ENCODE measurements at places on chromosomes 2 and 18.

DNA sequence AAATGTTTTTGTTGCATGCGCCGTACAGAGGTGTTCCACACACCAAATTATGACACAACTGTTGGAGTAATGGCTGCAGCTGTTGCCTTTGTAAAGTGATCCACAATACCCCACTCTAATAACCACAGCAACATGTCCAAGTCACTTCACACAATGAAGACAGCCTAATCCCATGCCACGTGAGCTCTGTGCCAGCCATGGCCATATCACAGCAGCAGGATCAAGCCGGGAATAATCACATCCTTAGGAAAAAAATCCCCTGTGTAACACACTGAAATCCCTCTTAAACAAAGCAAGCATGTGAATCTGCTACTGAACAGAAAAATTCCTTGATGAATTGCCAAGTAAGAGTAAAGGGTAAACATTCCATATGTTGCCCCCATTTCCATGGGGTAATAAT lies 179.5 kb upstream of the PARD3B start:
- no peak for DNase-seq

DNA sequence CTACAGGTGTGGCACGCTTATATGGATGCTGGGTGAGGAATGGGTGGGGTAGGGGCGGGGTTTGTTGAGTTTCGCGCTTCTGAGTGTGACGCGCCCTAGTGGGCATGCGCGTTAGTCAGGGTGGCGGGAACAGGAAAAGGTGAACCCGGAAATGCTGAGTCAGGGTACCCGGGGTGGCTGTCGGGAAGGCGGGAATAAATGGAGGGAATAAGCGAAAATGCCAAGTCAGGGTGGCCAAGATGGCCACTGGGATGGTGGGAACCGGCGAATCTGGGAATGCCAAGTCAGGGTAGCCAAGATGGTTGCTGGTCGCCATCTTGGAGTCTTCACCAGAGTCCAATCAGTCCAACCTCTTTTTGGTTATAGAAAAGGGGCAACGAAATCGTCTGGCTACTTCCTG lies 585.0 kb downstream of the SUCLG1 start:
- no peak for DNase-seq

DNA sequence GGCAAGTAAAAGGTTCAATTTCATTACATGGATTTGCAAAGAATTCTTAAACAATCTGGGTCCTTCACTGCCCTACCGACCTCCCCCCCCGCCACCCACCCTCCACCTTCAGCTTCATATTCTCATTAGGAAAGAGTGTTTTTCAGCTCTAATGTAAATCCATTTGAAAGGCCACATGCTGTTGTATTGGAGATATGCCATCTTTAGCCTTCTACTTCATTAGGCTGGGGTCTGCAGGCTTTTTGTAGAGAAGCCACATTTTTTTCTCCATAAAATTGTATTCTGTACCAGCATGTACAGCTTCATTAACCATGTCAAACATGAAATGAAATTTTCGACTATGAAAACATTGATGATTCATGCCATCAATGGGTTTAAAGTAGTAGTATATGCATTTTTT lies 42.8 kb upstream of the THUMPD2 start:
- DNase-seq = no peak

- DNase-seq = no peak
Measured at GRCh38 chr2:13332060-13332459, 615.3 kb downstream of the TRIB2 start.

DNA sequence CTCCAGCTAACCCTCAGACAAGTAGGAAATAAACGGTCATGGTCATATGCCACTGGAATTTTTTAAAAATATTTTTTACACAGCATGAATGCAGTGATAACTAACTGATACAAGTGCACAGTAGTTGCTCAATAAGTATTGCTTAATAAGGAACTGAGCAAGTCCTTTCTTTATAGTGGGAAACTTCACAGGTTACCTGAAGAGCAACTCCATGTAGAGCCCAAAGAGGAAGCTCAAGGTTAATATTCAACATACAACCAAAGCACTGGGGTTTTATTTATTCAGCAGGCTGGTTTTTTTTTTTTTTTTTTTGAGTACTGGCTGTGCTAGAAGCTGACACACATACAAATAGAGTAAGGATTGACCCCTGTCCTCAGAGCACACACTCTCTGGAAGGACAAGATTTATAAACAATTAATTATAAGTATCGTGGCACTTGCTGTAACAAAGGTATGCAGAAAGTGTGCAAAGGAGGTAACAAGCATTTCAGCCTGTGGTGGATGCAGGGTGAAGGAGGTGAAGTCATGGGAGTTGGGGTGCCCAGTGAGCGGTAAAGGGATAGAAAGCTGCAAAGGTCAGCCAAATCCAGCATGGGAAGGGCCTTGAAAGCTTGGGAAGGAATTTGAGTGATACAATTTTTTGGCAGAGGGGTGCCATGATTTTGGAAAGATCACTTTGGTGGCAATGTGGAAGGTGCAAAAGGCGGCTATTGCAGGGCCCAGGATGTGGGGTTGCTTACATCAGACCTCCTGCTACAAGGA lies 52.7 kb downstream of the ATOH8 start:
- no peak for DNase-seq

DNA sequence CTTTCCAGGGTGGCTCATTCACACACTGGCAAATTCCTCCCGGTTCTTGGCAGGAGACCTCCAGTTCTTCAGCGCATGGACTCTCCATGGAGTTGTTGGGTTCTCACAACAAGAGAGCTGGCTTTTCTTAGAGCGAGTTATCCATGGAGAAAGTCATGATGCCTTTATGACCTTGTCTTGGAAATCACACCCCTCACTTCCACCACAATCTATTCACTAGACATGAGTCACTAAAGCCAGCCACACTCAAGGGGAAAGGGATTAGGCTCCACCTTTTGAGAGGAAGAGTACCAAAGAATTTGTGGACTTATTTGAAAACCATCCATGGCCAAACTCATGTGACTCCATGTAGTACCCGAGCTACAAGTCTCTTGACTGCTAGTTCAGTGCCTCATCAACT lies 160.5 kb downstream of the SETBP1 start:
- no peak for DNase-seq

DNA sequence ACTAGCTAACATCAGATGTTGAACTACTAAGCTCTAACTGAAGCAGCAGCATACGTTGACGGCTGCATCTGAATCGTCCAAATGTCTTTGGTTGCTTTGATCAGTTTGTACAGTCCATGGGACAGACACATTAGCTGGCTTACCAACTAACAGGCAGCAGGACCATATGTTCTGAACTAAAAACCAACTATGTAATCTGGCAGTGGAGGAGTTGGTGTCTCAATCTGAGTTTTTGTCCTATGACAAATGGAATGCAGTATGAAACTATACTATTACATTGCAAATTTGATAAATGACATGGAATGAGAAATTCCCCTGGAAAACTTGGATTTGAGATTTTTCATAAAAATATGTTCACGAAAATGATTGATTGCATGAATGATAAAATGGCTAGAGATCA lies 79.5 kb downstream of the EPHA4 start:
- DNase-seq = no peak

GRCh38 chr2:98065808-98066207 lies 21.2 kb upstream of the VWA3B start:
- DNase-seq = no peak

- DNase-seq = no peak
Measured at GRCh38 chr2:54840559-54841468, 117.4 kb downstream of the EML6 start.

- DNase-seq = no peak
Measured at GRCh38 chr2:191488135-191488534, 189.8 kb upstream of the NABP1 start.

GRCh38 chr18:22558945-22559385 lies 141.2 kb upstream of the CTAGE1 start:
- DNase-seq = no peak

DNA sequence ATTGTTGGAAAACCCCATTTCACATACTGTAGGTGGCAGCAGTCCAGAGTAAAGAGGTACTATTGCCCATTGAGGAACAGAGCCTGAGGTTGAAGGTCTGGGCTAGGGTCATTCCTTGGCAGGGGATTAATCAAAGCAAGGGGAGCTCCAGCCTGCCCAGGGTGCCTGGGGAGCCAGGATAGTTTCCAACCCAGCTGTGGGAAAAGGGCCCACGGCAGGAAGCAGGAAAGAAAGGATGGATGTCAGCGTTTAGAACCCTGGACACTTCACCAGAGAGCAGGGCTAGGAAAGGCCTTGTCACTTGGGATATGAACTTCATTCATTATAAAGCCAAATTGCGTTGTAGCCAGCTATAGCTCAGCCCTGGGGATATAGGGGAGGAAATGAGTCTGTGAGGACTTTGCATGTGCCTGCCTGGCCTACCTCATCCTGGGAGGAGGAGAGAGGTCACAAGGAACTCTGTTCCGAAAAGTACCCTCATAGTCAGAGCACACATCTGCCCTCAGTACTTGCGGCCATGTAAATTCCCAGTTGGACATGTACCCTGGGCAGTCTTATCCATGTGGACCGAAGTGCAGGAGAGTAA lies 140.2 kb upstream of the COPS8 start:
- no peak for DNase-seq

- no peak for DNase-seq
Measured at GRCh38 chr2:113967272-113967671, 77.4 kb downstream of the ACTR3 start.

DNA sequence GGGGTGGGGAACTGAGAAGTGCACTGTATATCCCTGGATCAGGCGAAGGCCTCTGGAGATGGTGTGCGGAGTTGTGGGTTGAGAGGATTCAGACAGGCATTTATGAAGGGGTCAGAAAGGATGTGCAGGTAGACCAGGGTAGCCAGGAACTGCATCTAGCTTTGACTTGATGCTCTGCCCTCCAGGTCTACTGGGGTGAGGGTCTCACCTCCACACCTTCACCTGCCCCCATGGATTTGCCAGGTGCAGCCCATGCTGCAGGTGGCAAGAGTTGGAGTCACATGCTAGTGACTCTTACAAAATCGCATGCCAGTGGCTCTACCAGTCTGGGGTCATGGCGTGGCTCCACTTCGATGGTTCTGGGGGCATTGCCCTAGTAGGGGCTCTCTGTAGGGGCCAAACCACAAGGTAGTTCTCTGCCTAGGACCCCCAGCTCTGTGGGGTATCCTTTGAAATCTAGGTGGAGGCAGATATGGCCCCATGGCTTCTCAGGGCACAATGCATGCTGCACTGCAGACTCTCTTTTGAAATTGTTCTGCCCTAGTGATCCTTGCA lies 18.9 kb upstream of the KCNF1 start:
- DNase-seq = no peak

DNA sequence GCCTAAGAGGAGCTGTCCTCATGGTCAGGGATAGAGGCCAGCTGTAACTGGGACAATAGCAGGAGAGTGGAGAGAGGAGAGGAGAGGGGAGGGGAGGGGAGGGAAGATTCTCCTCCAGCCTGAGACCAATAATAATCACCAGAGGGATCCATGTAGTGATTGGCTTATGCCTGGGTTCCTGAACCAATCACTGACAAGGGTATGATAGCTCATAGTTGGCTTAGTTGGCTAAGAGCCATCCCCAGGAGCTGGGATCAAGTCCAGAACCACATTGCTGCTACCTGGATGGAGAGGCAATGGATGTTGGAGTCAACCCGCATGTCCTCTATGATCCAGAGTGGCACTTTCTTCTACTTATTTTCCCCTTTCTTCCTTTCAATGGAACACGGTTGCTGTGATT lies 7.7 kb upstream of the ST8SIA5 start:
- DNase-seq = no peak

GRCh38 chr2:97950329-97951154 lies 45.2 kb downstream of the TMEM131 start:
- peak; percentile 68 for DNase-seq

DNA sequence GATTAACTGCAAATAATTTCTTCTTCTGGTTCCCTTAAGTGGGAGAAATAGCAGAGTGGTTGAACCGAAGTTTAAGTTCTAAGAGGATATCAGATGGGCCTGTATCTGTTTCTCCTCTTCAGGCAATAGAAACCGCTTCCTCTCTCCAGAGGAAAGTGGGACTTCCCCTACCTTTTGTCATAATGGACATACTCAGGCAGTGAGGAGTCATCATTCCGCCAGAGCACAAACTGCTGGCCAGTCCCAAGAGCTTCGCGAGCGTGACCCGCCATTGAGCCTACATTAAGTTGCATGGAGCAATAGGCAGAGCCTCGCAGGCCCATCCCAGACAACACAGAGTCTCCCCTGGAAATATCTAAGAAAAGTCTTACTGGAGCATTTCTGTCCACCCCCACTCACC lies 158.9 kb downstream of the LDLRAD4 start:
- no peak for DNase-seq

- no peak for DNase-seq
Measured at GRCh38 chr2:201313362-201313761, 43.8 kb downstream of the FLACC1 start.

DNA sequence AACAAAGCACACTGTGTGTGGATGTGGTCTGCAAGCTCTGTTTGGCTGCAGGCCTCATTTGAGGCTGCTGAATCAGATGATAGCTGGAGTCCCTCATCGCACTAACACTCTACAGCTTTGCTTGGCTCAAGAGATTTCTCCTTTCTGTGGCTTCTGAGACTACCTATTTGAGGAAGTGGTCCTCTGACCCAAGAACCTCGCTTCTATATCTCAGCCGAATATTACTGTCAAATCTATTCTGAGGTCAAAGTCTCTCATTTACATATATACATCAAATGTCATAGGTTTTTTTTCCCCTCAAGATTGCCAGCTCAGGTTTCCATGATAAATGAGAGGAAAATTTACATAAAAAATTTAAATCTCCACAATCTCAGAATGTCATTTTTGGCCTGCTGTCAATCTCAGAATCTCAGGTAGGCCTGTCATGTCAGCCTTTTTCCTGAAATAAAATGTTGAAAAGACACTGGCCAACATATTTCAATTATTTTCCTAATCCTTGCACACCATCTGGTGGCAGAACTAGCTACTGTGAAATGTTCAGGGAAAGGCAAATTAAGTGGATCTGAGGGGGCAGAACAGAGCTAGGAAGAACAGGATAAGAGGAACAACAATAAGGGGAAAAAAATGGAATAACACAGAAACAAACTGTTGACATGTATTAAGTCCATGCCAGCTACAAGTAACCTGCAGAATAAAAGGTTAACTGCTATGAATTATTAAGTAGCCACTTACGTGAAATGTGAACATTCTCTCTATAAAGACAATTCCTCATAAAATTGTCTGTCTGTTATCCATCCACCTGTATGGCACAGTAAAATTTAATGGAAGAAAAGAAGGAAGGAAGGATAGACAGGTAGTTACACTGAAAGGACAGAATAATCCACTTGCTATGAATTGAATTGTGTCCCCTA lies 39.3 kb downstream of the AP1S3 start:
- no peak for DNase-seq

DNA sequence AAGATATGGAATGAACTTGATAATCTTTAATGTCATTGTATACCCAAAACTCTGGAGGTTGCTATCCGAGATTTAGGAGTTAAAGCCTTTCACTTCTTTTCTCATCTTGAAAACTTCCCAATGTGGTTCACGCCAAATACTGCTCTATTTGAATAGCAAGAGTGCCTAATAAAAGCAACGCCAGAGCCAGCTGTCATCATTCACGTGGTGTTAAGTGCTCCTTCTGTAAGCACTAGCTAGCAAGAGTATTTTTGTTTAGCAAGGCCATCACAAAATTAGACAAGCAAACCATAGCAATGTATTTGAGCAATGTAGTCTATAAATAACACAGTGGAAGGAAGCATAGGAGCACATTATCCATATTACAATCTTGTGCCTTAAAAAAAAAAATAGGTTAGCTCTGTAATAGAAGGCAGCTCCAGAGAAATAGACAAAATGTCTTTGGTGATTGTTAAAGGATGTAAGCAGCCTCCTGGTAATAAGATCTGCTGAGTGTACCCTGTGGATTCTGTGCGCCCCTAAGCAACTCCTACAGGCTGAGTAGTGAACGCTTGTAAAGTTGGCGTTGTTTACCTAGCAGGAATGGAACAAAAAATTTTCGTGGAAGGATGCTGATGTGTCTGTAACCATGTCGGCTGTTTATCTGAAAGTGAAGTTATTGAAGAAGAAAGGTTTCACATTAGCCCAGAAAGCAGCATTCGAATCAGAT lies 518.0 kb downstream of the CNTNAP5 start:
- no peak for DNase-seq

All from AG04449 (cell line).